ENCODE measurements at places on chromosomes 1 and 21.

DNA sequence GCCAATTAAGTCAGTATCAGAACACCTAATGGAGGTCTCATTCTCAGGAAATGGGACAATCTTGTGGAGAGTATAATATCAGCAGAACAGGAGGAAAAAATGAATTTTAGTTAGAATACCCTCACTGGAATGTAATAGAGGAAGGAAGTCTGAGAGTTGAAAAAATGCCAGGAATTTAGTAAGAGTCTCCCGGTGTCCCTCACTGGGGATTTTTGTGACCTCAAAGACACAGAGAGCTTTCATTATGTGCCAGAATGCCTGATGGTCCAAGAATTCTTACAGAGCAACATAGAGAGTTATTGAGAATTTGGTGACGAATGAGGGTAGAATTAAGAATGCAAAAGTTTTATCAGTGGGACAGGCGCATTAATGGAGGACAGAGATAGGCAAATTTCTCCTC lies 443.5 kb upstream of the B3GALT2 start:
- no peak for DNase-seq

DNA sequence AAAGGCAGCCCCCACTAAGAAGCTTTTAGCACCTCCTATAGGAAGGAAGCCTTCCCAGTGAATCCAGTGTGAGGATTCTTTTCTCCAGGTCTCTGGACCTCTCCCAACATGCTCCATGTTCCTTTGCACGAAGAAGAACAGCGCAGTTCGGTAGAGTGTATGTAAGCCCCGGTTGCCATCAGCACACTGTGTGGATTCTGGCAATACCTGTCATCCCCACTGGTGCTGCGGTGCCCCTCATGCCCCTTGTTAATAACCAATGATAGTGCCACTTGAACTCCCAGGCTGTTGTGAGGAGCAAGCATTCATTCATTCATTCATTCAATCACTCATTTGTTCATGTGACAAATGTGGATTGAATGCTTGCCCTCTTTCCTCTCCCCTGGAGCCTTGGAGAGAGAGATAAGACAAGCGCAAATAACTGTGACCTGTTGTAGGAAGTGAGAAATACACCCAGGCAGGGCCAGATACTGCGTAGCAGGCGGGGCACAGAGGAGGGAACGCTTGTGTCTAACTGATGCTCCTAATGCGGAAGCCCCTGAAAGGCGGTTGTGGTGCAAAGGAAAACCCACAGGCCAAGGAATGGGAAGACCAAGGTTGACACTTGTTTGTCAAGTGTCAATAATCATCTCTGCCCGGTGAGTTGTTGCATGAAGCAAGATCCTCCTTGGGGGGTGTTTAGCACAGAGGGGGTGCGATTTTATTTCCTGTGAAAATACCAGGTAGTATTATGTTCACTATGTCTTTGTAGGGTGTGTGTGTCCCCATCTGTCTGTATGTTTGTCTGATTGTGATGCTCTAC lies 9.8 kb downstream of the LGR6 start:
- DNase-seq: no peak

DNA sequence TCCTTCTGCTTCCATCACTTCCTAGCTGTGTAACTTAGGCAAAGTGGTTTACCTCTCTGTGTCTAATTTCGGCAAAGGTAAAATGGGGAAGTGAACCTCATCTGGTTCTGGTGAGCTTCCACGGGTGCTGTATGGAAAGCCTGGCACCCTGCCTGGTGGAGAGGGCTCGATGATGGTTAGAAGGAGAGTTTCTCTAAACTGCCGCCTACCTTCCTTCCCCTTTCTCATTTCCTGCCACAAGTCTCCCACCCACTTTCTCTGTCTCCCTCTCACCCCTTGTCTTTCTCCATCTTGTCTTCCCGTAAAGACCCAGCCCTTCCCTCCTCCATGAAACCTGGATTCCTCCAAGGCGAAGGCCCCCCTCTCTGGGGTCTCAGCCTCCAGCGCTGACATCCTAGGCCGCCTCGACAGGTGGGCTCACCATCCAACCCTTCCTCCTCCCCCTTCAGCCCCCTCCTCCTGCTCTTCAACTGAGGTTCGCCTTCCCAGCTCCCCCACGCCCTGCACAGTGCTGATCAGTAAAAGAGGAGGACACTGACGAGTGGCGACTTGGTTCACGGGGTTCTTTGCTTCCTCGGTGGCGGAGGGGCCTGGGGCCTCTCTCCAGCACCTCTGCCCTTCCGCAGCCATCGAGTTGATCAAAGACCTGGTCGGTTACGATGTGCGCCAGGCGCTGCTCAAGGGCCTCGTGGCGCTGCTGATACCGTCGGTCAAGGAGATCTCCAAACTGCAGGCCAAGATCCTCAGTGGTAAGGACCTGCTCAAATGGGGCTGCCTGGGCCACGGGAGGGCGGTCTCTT lies 7.3 kb downstream of the RNU5D-1 start:
- DNase-seq: no peak

DNA sequence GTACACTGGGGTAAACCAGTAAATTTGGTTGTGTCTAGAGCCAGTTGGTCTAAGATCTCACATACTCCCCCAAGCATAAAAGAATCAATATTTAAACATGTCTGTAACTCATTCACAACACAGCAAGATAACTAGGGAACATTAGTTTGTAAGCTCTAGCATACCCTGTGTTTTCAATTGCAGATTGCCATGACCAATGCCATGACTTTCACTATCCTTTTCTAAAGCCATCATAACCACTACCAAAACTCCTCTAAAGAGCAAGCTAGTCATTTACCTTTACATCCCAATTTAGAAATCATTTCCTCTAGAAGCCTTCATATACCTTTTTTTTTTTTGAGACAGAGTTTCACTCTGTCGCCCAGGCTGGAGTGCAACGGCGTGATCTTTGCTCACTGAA lies 56.5 kb upstream of the PLA2G4A start:
- DNase-seq: no peak

GRCh38 chr1:109259674-109260557 lies 10.6 kb downstream of the CELSR2 start:
- no peak for DNase-seq

DNA sequence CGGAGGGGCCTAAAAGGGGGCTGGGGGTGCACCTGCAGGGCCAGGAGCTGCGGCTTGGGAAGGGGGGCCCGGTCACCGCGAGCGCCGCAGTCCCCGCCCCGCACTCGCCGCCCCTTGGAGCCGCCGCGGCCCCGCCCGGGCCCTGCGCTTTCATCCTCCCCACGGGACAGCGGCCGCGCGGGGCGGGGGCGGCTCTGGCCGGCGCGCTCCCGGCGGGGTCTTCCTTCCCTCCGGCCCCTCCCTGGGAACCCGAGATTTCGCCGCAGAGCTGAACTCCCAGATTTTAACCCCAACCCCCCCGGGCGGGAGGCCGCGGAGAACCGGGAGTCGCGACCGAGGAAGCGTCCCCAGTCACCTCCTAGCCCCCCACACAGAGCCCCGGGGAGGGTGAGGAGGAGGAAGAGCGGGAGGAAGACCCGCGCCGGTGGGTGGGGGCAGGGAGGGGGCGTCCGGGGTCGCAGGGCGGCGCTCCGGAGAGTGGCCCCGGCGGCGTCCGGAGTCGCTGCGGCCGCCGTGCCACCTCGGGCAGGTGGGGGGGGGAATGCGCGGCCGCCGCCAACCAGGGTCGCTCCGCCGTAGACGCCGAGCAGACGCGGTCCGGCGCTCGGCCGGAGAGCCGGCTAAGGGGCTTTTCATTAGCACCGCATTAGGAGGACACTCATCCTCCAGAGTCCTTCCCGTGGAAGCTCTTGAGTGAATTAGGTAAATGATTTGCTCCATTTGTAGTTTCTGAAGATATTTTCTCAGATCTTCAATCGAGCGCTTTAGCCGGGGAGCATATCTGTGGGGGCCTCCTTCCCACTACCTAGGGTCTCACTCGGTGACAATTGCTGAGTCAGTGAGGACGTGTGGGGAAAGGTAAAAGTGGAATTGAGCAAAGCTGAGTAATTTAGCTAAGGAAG lies 31.6 kb upstream of the NFIA start:
- no peak for DNase-seq

GRCh38 chr1:21685946-21686678 lies 17.0 kb upstream of the RAP1GAP start:
- DNase-seq: no peak

DNA sequence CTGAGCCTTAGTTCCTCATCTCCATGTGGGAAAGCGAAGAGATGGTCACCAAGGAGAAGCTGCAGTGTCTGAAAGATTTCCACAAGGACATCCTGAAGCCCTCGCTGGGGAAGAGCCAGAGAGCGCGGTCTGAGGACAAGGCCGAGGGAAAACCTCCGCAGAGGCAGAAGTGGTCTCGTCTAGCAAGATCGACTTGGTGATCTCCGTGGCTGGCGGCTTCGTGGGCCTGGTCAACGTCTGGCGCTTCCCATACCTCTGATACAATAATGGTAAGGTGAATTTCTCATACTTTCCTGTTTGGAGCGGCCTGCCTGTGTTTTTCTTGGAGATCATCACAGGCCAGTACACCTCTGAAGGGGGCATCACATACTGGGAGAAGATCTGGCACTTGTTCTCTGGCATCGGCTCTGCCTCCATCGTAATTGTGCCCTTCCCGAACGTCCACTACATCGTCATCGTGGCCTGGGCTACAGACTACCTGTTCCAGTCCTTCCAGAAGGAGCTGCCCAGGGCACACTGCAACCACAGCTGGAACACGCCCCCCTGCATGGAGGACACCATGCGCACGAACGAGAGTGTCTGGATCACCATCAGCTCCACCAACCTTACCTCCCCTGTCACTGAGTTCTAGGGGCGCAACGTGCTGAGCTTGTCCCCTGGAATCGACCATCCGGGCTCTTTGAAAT lies 841.1 kb upstream of the TMPRSS15 start:
- no peak for DNase-seq

- no peak for DNase-seq
These were observed 63.6 kb downstream of the MYOM3 start for GRCh38 chr1:24048205-24048869.

- no peak for DNase-seq
These were observed 1.5 kb upstream of the FBLIM1 start for GRCh38 chr1:15757016-15757543.

- no peak for DNase-seq
These were observed 602.2 kb upstream of the CXADR start for GRCh38 chr21:16910435-16911165.

GRCh38 chr1:29912425-29912824 lies 676.1 kb downstream of the PTPRU start:
- DNase-seq: no peak
